ENCODE measurements at places on chromosomes 7 and 10.

DNA sequence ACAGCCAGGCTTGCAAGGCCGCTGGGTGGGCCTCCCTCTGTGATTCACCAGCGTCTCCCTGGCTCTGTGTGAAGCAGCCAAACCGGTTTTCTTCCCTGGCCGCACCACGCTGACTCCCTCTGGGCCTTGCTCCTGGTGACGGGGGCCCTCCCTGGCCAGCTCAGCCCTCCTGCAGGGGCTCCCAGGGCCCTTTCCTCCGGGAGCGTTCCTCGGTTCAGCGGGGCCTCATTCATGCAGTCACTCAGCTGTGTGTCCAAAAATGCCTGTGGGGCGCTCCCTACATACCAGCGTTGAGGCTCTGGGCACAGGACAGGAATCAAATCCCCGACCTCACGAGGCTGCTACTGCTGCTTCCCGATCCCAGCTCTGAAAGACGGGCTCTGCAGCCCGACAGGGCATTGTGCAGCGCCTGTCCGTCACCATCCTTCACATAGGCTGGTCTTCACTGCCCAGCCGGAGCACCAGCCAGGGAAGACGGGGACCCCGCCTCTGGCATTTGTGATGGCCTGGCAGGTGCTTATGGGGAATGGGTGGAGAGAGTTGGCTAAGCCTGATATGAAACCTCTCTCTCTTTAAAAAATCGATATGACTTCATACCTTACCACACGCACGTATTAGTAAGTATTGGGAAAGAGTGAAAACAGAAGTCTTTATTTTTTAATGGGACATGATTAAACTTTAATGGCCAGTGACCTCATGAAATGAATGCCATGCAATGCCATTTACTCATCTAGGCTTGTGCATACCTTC is 110.0 kb upstream of the SHH start:
- no peak for DNase-seq

- no peak for DNase-seq
Measured at GRCh38 chr7:155281398-155281969, 16.2 kb upstream of the INSIG1 start.

- DNase-seq: peak; percentile 69
Measured at GRCh38 chr7:4851459-4852422, 10.1 kb downstream of the PAPOLB start.

- DNase-seq: peak; percentile 93
Measured at GRCh38 chr7:94697035-94697974, 41.4 kb upstream of the SGCE start.

DNA sequence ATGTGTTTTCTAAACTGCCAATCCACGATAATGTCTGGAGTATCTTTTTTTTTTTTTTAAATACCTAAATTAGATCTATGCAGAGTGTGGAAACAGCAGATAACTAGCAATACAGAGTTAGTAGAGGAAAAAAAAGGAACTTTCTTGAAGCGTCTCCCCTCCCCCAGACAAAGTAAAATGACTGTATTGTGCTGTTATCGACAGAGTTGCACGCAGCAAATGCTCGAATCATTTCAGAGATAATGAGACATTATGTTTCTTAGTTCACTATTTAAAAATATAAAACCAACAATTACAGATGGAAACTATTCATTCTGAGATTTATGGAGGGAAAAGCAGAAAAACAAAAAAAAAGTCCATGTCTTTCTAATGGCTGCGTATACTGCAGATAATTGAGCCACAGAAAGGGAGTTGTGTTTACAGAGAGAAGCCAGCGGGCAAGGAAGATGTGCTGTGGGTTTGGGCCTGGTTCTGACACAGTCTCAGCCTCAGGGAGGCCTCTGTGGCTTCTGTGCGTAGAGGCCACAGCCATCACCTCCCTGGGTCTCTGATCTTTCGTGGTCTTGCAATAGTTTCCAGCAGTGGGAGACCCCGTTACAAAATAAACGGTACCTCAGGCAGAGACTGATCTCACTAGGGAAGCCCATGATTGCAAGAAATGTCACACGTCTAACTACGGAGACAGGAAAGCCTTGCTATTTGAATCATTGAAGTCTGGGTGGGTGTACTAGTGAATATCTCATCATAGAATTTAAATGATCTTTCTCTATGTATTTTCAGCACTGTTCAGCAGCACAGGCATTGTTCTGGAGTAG is 19.1 kb upstream of the KLF6 start:
- peak; percentile 36 for DNase-seq

- DNase-seq: peak; percentile 52
Measured at GRCh38 chr10:93245147-93245546, 171.5 kb downstream of the CYP26A1 start.

All from fibroblast of skin of back (primary cell).